ENCODE measurements at places on chromosomes 7 and 10.
A peak's percentile ranks its signal among the peaks of the same experiment; 100 is the strongest.

DNA sequence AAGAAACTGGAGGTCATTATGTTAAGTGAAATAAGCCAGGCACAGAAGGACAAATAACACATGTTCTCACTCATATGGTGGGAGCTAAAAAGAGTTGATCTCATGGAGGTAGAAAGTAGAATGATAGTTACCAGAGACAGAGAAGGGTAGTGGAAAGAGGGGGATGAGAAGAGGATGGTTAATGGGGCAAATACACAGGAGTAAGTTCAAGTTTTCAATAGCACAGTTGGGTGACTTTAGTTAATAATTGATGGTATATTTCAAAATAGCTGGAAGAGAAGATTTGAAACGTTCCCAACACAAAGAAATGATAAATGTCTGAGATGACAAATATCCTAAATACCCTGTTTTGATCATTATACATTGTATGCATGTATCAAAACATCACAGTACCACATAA is 261.8 kb downstream of the THSD7A start:
- no peaks in the 10 kb centered on the region for H3K4me1 ChIP-seq
- no peak for DNase-seq
- no peak overlapping the region for H3K4me3 ChIP-seq

DNA sequence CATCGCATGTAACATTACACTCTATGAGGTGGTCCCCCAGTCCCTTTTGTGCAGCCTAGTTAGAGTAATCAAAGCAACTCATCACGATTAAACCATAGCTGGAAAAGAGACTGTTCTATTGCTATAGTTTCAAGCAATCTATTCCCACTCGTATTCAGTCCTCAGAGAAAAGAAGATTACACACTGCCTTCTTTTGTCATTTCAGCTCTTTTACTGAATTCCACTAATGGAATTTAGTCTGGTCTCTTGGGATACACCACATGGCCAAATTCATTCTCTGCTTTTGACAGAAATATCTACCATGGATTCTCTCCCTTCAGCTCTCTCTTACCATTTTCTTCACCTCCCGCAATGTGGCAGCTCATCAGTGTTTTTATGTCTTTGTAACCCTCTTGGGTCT is 108.9 kb upstream of the HDAC9 start:
- no peaks in the 10 kb centered on the region for H3K36me3 ChIP-seq
- H3K4me1 ChIP-seq = no peaks in the 10 kb centered on the region
- H3K4me3 ChIP-seq = no peak overlapping the region
- no peak overlapping the region for H3K27ac ChIP-seq
- DNase-seq = no peak

- H3K27ac ChIP-seq = no peak overlapping the region
- no peaks in the 10 kb centered on the region for H3K4me1 ChIP-seq
- no peaks in the 10 kb centered on the region for H3K36me3 ChIP-seq
- DNase-seq = no peak
Measured at GRCh38 chr7:131769241-131769640, 212.8 kb upstream of the PODXL start.

DNA sequence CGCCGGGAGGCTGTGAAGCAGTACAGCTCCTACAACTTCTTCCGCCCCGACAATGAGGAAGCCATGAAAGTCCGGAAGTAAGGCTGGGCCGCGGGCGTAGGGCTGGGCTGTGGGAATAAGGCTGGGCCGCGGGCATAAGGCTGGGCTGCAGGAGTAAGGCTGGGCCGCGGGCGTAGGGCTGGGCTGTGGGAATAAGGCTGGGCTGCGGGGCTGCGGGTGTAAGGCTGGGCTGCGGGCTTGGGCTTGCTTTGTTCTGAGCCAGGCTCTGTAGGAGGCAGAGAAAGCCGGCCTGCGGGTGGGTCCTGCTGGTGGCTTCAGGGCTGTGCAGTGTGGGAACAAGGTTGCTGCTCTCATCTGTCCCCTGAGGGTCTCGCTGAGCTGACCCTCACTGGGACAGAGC is 12.5 kb downstream of the PFKFB3 start:
- H3K4me1 ChIP-seq = peaks cover 3% of the 10 kb centered on the region
- no peaks in the 10 kb centered on the region for H3K27me3 ChIP-seq
- DNase-seq = no peak
- H3K36me3 ChIP-seq = peaks cover 79% of the 10 kb centered on the region

DNA sequence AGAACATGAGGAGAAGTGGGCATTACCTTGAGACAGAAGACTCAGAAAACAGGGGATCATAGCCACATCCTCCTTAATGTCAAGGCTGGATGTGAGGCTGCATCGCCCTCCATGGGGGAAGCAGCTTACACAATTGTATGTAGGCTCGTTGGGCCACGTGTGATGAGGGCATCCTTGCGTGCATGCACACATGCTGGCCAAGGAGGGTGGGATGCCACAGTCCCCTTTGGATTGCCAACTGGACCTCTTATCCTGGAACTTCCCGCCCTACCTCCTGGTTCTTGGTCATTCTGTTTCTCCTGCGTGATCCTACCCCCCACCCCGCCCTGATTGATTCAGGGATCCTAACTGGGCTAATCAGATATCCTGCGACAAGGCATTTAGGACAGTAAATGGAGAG is 102.0 kb downstream of the PRKAG2 start:
- H3K27ac ChIP-seq = no peak overlapping the region
- H3K36me3 ChIP-seq = no peaks in the 10 kb centered on the region
- H3K27me3 ChIP-seq = no peaks in the 10 kb centered on the region
- DNase-seq = no peak

DNA sequence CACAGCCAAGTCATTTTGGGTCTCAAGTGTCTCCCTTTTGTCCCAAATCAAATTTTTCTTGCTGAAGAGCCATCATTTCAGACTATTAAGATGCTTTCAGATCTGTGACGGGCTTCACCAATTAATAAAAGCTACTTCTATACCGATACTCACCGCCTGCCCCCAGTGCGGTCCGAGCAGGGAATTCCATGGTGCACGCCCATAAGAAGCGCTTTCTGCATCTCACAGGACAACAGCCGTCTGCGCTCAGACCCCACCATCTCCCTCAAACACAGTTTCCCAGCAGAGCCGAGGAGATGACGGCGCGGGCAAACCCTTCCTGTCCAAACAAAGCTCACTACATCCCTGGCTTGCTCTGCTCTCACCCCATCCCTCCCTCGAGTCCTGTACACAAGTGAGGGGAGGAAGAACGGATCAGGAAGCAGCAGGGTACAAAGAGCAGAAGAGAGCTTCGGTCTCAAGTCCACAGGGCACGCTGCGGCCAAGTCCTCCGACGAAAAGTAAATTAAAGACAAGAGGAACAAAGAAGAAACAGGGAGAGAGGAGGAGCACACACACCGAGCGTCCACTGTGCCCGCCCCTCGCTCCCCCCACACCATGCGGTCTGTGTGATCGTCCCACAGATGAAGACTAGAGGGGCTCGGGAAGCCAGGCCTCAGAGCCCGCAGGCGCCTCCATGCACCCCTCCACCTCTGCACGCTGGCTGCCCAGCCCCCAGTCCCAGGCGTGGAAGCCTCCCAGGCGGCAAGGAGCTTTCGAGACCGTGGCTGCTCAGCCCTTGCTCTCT is 121.9 kb downstream of the MAD1L1 start:
- DNase-seq = no peak
- no peak overlapping the region for H3K4me3 ChIP-seq
- no peaks in the 10 kb centered on the region for H3K27me3 ChIP-seq
- peaks cover 28% of the 10 kb centered on the region for H3K4me1 ChIP-seq

DNA sequence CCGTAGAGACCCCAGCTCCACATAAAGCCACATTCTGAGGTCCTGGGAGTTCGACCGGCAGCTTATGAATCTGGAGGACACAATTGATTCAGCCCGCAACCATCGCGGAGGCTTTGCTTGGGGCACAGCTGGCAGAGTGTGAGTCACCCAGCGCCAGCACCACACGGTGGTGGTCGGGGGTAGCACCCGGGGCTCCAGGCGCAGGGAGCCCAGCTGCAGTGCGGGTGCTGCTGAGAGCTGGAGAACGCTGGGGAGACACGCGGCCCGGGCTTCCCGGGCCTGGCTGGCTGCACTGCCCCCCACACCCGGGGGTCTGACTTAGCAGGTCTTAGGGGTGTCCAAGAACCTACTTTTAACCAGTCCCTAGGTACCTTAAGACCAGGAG is 87.9 kb downstream of the PAXIP1 start:
- peaks cover 9% of the 10 kb centered on the region for H3K27me3 ChIP-seq
- no peak overlapping the region for H3K27ac ChIP-seq
- H3K4me1 ChIP-seq = peaks cover 3% of the 10 kb centered on the region
- no peak overlapping the region for H3K4me3 ChIP-seq
- no peaks in the 10 kb centered on the region for H3K36me3 ChIP-seq
- DNase-seq = no peak

- H3K27ac ChIP-seq = no peak overlapping the region
- no peak overlapping the region for H3K4me3 ChIP-seq
- no peaks in the 10 kb centered on the region for H3K36me3 ChIP-seq
- no peak for DNase-seq
- H3K27me3 ChIP-seq = no peaks in the 10 kb centered on the region
- H3K4me1 ChIP-seq = no peaks in the 10 kb centered on the region
Measured at GRCh38 chr7:47601881-47602249, 20.0 kb upstream of the TNS3 start.

DNA sequence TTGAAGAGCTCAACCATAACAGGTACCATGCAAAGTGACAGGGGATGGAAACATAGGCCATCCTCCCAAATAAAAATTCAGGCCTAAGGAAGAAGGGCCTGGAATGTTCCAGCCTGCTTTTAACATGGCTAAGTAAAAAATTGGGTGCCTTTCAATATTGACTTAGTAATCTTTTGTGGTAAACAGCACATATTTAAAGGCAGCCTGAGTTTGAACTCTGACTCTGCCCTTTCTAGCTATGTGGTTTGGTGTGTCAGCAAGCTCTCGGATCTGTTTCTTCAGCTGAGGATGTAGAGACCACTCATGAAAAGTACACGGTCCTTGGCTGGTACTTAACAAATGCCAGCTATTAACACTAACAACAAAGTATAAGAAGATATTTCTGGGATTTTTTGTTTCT is 191.8 kb upstream of the CDCA7L start:
- H3K36me3 ChIP-seq = no peaks in the 10 kb centered on the region
- peaks cover 38% of the 10 kb centered on the region for H3K27me3 ChIP-seq
- no peak overlapping the region for H3K4me3 ChIP-seq
- DNase-seq = no peak
- no peak overlapping the region for H3K27ac ChIP-seq

GRCh38 chr10:97291357-97292096 is 910 bp downstream of the ARHGAP19 start:
- peaks cover 15% of the 10 kb centered on the region for H3K36me3 ChIP-seq
- DNase-seq = no peak
- peak overlapping the region; percentile 94 for H3K4me3 ChIP-seq
- H3K27me3 ChIP-seq = no peaks in the 10 kb centered on the region

- no peak overlapping the region for H3K4me3 ChIP-seq
- no peak overlapping the region for H3K27ac ChIP-seq
- H3K27me3 ChIP-seq = no peaks in the 10 kb centered on the region
- DNase-seq = no peak
Measured at GRCh38 chr10:70753026-70753663, 32.0 kb downstream of the TBATA start.

- H3K27ac ChIP-seq = no peak overlapping the region
- no peaks in the 10 kb centered on the region for H3K27me3 ChIP-seq
- DNase-seq = no peak
- H3K4me1 ChIP-seq = no peaks in the 10 kb centered on the region
- H3K4me3 ChIP-seq = no peak overlapping the region
Measured at GRCh38 chr10:66748217-66748616, 177.6 kb upstream of the LRRTM3 start.

DNA sequence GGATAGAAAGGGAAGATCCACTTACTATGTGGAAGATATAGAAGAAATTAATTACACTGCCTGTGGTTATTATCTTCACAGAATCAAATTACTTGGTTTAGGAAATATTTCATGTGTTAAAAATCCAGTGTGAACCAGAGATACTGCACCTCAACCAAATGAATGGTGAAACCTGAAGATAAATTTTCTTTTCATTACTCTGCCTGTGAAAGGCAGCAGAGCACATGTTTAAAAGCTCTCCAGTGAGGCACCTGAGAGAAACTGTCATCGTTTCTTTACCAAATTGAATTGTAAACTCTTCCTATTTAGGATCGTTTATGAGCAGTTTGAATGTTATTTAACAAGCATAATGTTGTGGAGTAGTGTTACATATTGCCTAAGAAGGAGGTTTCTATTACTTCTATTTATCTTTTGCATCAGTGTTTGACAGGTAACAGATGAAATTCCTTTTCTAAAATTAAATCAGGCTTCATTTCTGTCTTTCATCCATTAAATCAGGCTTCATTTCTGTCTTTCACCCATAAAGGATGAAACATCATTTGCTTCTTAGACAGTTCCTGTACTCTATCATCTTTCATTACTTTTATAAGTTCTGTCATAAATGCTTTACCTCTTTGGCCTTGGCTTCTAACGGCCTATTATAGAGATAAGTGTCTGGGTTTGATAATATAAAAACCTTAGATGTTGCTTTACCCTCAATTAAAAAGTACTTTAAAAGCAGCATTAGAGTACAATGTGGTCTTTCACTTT is 266.6 kb downstream of the NXPH1 start:
- H3K4me3 ChIP-seq = no peak overlapping the region
- no peaks in the 10 kb centered on the region for H3K36me3 ChIP-seq
- no peak for DNase-seq

- peak overlapping the region; percentile 53 for H3K27ac ChIP-seq
- peak; percentile 24 for DNase-seq
- peaks cover 15% of the 10 kb centered on the region for H3K4me1 ChIP-seq
- H3K36me3 ChIP-seq = no peaks in the 10 kb centered on the region
- peak overlapping the region; percentile 23 for H3K4me3 ChIP-seq
Measured at GRCh38 chr7:134865001-134865845, 85.8 kb downstream of the CALD1 start.

DNA sequence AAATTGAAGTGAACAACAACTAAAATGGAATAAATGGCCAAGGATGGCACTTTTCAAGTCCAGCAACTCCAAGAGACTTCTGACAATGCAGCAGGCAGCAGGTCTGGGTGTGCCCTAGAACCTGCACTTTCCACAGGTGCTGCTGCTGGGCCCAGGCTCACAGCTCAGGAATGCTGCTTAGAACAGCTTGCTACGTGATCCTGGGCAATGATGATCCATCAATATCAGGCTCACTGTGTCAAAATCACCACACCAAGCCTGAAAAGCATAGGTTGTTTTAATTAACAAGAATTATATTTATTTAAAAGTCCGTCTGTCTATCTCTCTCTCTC is 148.4 kb downstream of the TNS3 start:
- H3K27me3 ChIP-seq = no peaks in the 10 kb centered on the region
- H3K27ac ChIP-seq = no peak overlapping the region
- H3K36me3 ChIP-seq = no peaks in the 10 kb centered on the region
- no peak for DNase-seq
- no peaks in the 10 kb centered on the region for H3K4me1 ChIP-seq

DNA sequence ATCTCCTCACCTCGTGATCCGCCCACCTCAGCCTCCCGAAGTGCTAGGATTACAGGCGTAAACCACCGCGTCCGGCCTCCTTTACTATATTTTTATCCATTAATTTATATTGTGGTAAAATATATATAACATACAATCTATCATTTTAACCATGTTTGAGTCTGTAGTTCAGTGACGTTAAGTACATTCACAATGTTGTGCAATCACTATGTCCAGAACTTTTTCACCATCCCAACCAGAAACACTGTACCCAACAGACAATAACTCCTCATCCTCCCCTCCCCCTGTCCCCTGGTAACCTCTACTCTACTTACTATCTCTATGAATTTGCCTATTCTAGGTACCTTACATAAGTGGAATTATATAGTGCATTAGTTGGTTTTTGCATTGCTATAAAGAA is 297.5 kb upstream of the GALNT17 start:
- DNase-seq = no peak
- H3K36me3 ChIP-seq = no peaks in the 10 kb centered on the region
- H3K4me3 ChIP-seq = no peak overlapping the region
